ENCODE measurements at places on chromosomes 16 and 17.

DNA sequence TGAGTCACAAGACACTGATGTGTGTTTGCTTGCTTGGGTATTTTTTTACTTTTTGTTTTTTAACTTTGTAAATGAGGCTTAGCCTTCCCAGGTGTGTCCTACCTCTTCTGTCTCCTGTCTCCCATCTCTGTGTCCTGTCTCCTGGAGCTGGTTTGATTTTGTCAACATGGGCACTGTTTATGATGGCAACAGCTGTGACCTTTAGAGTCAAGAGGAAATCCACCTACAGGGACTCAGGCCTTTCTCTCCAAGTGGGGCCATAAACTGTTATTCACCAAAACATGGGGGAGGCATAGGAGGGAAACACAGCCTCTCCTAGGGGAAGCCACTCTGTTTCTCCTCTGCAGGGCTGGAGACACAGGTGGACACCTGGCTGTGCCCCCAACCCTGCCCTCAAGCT is 13.1 kb upstream of the PLCG2 start:
- DNase-seq: no peak

DNA sequence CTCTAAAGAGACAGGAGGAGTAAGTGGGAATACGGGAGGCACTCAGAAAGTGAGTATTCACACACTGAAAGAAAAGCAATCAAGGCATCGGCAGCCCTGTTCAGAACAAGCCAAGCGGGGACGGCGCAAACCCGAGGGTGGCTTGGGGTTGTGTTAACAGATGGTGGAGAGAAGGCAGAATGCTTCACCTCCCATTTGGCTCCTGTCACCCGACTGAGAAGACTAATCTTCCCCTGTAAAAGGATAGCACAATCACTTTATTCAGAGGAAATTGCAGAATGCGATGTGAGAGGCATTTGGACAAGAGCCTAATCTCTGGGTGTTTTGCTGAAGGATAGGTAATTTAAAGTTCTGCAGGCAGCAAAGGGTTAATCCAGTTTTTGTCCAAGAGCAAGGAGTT is 119.3 kb upstream of the WSCD1 start:
- no peak for DNase-seq

GRCh38 chr16:2752850-2753732 is 653 bp downstream of the SRRM2 start:
- DNase-seq: no peak

GRCh38 chr17:2995886-2996809 is 67.3 kb downstream of the OR1D5 start:
- DNase-seq: no peak

DNA sequence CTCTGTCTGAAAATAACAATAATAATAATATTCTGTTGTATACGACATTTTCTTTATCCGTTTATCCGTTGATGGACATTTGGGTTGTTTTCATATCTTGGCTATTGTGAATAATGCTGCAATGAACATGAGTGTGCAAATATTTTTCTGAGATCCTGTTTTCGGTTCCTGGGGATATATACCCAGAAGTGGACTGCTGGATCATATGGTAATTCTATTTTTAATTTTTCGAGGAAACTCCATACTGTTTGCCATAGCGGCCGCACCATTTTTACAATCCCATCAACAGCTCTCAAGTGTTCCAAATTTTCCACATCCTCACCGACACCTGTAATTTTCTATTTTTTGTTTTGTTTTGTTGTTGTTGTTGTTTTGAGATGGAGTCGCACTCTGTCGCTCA is 5.3 kb upstream of the PRSS41 start:
- no peak for DNase-seq

GRCh38 chr16:70496513-70496912 is 26.8 kb downstream of the COG4 start:
- no peak for DNase-seq

DNA sequence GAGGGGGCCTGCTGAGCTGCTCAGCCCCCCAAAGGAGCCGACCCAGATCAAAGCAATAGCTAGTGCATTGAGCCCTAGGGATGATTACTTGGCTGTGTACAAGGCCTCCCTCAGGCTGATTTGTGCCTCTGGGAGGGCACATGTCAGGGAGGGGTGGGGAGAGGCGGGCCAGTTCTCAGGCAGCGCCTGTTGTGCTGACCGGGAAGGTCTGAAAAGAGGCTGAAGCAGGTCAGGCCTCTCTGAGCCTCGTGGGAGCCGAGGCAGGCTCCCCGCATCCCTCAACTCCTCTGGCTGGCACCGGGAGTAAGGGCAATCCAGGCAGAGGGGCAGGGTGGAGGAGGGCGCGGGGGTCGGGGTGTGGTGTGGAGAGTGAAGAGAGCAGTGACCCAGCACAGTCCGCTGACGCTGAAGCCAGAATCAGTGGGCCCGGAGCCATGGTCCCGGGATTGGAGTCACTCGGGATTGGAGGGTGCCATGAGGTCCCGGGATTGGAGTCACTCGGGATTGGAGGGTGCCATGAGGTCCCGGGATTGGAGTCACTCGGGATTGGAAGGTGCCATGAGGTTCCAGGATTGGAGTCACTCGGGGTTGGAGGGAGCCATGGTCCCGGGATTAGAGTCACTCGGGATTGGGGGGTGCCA is 3.0 kb downstream of the DCXR start:
- DNase-seq: no peak

DNA sequence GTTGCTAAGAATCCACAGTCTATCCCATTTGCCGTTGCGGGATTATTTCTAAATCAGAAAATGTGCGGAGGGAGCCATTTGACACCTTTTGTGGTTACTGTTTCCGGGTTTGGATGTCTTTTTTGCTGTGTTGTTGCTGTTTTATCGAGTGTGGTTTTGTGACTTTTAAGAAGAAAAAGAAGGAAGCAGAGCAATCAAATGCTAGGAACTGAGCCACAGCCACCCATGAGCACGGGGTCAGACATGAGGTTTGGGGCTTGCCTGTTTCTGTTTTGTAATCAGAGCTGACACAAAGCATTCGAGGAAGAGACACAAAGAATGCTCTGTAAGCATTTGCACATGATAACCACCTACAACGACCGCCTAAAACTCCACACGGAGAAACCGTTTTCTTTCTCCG is 53.1 kb upstream of the CHMP6 start:
- no peak for DNase-seq

GRCh38 chr16:69328854-69329316 is 1.5 kb downstream of the PDF start:
- DNase-seq: no peak

GRCh38 chr17:2482218-2482617 is 29.5 kb downstream of the METTL16 start:
- no peak for DNase-seq

DNA sequence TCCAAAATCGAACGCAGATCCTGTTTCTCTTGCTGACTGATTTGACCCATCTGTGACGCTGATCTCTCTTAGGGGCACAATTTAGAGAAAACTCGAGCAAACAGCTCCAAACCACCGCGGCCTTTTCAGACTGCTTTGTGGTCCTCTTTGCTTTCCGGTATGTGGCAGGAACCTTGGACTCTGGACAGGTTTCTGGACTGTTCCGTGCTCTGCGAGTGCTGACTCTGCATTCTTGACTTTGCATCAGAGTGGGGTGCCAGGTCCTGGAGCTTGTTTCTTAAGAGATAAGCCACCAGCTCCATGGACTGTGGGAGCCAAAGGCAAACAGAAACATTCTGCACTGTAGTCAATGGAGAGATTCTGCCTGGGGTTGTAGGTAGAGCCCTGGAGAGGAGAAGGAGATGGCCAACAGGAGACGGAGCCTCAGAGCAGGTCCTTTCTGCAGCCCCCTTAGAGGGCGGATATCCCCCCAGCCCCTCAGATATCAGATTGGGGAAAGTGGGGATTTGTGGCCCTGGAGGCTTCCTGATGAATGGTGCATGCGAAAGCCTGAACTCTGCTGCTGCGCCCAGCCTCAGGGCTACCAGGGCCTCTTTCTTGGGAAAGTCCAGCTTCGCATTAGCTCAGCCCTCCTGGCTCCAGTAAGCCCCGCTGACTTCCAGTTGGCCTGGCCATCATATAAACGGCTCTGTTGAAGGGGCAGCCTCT is 65.6 kb downstream of the WIPI1 start:
- DNase-seq: no peak

- no peak for DNase-seq
Observed at GRCh38 chr17:27533874-27534815, 77.9 kb downstream of the KSR1 start.

- no peak for DNase-seq
Observed at GRCh38 chr16:83651871-83652270, 155.9 kb upstream of the HSBP1 start.

- DNase-seq: no peak
Observed at GRCh38 chr17:64001091-64001579, 3.0 kb downstream of the PRR29 start.

DNA sequence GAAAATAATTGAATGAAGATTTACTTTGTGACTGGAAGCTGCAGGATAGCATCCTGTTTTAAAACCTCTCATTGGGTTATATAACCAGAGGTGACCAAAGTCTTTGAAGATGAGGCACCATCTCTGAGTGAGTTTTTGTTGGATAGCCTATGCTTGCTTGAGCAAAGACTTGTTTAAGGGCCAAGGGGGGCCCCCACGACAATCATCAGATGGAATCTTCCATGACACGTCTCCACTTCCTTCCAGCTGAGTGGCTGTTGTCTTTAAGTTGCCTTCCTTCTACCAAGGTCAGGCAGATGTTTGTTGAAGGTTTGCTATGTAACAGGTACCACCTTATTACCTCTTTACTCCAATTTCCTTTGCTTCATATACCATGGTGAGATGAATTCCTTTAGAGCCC is 188.8 kb downstream of the PRKCA start:
- no peak for DNase-seq

DNA sequence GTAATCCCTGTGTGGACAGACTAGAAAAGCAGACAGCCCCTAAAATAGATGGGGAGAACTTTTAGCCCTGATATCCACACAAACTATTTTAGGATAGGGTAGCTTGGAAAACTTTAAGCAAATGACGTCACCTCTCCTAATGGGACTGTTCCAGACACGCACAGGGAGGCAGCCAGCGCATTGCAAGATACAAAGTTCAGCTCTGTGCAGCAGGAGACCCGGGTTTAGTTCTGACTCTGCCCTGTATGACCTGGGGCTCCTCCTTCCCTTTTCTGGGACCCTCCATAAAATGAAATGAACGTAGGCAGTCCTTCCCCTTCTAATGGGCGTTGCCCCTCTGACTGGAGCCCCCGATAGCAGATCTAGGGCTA is 6.3 kb downstream of the ZNF689 start:
- no peak for DNase-seq

DNA sequence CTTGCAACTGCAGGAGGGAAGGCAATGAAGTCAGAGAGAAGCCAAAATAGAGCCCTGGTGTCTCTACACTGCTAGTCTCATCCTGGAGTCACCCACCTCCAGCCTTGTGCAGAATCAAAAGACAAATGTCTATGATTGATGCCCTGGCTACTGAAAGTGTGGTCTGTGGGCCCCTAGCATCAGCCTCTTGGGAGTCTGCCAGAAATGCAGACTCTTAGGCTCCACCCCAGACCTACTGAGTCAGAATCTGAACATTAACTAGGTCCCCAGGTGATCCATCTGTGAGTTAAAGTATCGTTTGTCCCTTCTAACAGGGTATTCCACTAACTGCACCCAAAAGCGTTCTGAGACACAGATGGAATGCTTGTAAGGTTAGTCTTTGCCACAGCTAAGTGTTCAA is 21.2 kb downstream of the EARS2 start:
- no peak for DNase-seq

DNA sequence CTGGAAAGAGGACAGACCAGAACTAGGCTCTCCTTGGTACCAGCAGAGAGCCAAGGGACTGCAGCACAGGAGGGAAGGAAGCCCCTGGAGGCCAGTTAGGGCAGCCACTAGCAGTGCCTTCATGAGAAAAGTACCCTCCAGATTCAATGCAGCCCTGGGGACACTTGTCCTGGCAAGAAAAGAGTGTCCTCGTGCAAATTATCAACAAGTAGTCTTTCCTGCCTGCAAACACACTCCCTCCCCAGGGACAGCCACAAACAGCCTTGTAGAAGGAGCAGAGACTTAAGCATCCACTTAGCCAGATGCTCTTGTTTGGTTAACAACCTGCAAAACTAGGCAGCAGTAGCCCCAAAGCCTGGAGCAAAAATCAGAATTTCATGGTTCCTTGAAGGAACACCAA is 24.3 kb downstream of the CENPV start:
- DNase-seq: no peak

- no peak for DNase-seq
Observed at GRCh38 chr17:78458091-78458490, 79.6 kb downstream of the PGS1 start.

- DNase-seq: no peak
Observed at GRCh38 chr16:88368994-88369393, 13.8 kb upstream of the ZNF469 start.

- no peak for DNase-seq
Observed at GRCh38 chr17:48960834-48961515, 7.4 kb downstream of the GIP start.

DNA sequence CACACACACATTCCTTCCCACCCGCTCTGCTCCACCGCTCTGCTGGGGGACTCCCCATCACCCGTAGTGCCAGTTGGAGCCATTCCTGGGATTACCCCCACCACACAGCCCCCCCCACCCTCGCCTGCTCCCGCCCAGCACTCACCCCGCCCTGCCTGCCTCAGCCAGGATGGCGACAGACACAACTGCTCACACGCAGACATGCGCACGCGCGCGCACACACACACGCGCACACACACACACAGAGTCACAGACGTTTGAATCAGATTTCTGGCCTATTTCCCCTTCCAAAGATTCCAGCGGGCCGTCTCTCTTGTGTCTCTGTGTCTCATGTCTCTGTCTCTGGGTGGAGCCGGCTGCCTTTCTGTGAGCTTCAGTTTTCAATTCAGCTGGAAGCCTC is 4.4 kb downstream of the CACNA1G start:
- DNase-seq: no peak

DNA sequence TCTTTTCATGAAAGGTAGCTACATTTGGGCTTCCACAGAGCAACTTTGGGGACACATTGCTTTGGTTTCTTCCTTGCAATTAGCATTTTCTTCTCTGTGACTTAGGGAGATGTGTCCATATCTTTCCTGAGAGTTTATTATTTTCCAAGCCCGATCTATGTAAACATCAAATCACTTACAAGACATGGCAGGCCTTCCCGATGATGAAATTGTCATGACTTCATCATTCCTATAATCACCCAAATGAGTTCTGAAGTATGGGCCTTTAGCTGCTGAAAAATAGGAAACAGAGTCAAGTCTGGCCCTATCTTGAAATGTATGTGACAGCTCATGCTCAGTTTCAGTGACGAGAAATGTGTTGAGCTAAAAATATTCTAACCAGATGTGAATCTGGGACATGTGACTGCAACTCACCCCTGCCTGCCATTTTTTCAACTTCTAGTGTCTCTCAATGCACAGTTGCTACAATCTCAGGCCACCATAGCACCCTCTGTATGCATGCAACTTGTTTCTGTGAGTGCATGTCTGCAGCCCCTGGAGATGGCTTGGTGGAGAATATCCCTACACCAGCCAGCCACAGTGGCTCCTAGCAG is 199.6 kb upstream of the MAF start:
- no peak for DNase-seq

- no peak for DNase-seq
Observed at GRCh38 chr16:84141143-84141670, 3.8 kb downstream of the HSDL1 start.
